ENCODE measurements at places on chromosomes 6 and 20.

GRCh38 chr6:692858-693722 lies at the start of gene EXOC2:
TSS of gene EXOC2 (minus strand) at chr6:693139. CDS start at chr6:637818, 55,321 bp downstream.
- H3K27me3 ChIP-seq = peaks cover 2% of the 10 kb centered on the region
- no peaks in the 10 kb centered on the region for H3K36me3 ChIP-seq
- H3K27ac ChIP-seq = peak within 1 kb of the TSS; percentile 80
- peaks cover 6% of the 10 kb centered on the region for H3K4me1 ChIP-seq

DNA sequence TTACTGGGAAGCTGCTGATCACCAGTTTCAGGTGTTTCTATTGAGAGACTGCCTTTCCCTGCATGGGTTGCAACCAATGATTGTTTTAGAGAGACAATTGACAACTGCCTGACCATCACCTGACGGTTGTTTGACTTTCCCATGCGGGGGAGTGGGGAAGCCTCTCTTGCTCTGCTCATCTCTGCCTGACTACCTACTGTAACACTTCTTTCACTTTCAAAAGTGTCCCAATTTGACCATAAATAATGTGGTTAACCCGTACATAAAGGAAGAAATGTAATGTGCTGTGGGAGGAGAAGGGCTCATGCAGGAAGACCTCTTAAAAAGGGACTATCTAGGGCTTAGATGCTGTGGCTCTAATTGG lies 122.1 kb upstream of the PHACTR1 start:
- H3K36me3 ChIP-seq = no peaks in the 10 kb centered on the region
- H3K27me3 ChIP-seq = no peaks in the 10 kb centered on the region
- peaks cover 14% of the 10 kb centered on the region for H3K4me1 ChIP-seq
- no peak overlapping the region for H3K27ac ChIP-seq
- H3K4me3 ChIP-seq = no peak overlapping the region

DNA sequence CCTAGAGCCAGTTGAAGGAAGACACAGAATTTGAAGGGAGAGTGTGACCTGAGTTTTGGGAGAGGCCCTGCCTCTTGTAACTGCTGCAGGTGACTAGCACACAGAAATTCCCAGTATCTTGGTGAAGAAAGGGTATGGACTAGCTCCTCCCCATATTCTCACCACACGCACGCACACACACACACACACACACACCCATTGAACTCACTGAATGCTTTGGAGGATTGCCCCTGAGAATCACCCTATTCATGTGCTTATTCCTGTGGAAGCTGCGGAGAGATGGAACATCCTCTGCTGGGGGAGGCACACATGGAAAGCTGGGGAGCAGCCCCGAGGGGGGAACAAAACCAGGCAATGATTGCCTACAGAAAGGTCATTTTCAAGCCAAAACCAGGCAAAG lies 6.2 kb upstream of the LMBRD1 start:
- H3K36me3 ChIP-seq = peaks cover 5% of the 10 kb centered on the region
- H3K27me3 ChIP-seq = peaks cover 4% of the 10 kb centered on the region
- H3K4me3 ChIP-seq = no peak overlapping the region

GRCh38 chr6:24761193-24761835 lies 13.4 kb upstream of the GMNN start:
- no peak for DNase-seq
- no peak overlapping the region for H3K27ac ChIP-seq
- no peak overlapping the region for H3K4me3 ChIP-seq
- no peaks in the 10 kb centered on the region for H3K36me3 ChIP-seq

- no peak overlapping the region for H3K27ac ChIP-seq
- DNase-seq = no peak
- H3K4me3 ChIP-seq = no peak overlapping the region
- no peaks in the 10 kb centered on the region for H3K27me3 ChIP-seq
- H3K4me1 ChIP-seq = peaks cover 9% of the 10 kb centered on the region
Observed at GRCh38 chr20:41903586-41903985, 285.4 kb upstream of the CHD6 start.

DNA sequence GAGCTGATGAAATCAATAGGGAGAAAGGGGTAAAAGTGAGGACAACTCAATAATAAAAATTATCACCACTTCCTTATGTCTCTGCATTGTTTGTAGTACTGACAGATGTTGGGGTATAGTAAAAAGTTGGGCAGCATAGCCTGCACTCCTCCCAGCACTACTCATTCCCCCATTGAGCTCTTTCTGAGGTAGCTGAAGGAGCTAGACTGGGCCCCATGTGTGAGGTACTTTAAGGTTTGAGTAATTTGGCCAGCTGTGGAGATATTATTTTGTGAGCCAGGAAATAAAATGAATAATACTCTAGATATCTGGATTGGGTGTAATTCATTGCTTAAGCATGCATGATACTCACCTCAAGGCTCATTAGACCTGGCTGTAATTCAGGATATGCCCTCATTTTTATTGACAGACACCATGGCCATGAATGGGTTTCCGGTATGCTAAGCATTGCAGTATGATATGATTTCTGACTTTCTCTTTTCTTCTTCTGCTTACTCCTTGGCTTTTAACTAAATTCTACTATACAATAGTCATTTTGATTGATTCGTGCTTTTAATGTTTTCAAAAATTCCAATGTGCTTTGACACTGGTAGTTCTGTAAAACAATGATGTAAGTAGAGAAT lies 283.9 kb upstream of the RIMS1 start:
- H3K27ac ChIP-seq = no peak overlapping the region
- H3K27me3 ChIP-seq = no peaks in the 10 kb centered on the region
- H3K36me3 ChIP-seq = no peaks in the 10 kb centered on the region
- H3K4me1 ChIP-seq = no peaks in the 10 kb centered on the region
- H3K4me3 ChIP-seq = no peak overlapping the region
